ENCODE measurements at places on chromosomes 5 and 9.

DNA sequence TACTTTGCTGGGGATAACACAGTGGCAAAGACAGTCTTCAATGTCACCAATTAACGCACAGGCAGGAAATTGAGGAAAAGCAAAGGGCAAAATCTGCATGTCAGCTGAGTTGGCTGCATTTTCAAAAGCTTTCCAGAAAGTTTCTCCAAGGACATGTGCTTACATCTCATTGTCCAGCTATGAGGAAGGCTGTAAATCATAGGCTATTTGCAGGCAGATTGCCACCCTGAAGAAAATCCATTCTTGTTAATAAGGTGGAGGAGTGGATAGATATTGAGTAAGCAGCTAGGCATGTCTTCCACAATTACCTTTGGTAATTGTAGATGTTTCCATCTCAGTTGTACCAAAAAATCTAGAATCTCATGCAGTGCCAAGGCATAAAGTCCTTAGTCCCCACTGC is 278.0 kb upstream of the NUDT12 start:
- DNase-seq, result no peak

GRCh38 chr5:38115318-38115827 is 143.0 kb upstream of the EGFLAM start:
- no peak for DNase-seq

DNA sequence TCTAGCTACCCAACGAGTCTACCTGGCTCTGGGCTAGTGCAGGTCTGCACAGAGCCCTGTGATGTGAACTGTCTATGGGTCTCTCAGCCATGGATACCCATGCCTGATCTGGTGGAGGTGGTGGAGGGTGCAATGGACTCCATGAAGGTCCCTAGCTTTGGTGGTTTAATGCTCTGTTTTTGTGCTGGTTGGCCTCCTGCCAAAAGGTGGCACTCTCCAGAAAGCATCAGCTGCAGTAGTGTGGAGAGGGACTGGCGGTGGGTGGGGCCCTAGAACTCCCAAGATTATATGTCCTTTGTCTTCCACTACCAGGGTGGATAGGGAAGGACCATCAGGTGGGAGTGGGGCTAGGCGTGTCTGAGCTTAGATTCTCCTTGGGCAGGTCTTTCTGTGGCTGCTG is 290.1 kb downstream of the AGTPBP1 start:
- DNase-seq, result no peak

DNA sequence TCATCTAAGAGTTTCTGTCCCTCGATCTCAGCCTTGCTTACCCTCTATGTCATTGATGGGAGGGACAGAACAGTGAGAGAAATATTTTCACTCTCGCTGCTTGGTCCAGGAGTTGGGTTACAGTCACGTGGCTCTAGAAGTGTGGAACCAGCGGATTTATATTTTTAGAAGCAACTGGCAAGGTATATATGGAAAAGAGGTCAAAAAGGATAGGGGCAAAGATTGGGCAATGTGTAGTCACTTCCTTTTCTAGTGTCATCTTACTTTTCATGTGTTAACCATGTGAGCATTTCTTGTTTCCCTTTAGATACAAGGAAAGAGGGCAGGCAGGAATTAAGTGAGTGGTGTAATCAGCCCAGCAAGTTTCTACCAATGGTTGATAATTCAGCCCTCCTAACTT is 111.5 kb upstream of the ZNF366 start:
- peak; percentile 56 for DNase-seq

- DNase-seq, result peak; percentile 92
Observed at GRCh38 chr9:83472764-83473163, 65.4 kb downstream of the FRMD3 start.

- DNase-seq, result no peak
Observed at GRCh38 chr9:92617951-92618510, 51.9 kb downstream of the IPPK start.

DNA sequence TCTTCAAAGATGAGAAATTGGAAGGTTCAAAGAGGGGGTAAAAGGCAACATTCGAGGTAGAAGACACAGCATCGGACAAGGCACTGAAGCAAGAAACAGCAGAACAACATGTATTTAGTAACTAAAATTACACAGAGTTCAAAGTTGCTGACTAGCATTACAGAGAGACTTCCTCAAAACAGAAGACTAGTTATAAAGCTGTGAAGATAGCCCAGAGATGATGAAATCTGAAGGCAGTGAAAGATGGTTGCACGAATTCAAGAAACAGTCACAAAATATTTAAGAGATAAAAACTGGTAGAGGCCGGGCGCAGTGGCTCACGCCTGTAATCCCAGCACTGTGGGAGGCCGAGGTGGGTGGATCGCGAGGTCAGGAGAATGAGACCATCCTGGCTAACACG is 16.3 kb downstream of the MAPKAP1 start:
- peak; percentile 78 for DNase-seq

- DNase-seq, result no peak
Observed at GRCh38 chr5:77844623-77845323, 68.6 kb upstream of the TBCA start.

- peak; percentile 82 for DNase-seq
Observed at GRCh38 chr9:128420060-128420650, 502 bp upstream of the CERCAM start.

DNA sequence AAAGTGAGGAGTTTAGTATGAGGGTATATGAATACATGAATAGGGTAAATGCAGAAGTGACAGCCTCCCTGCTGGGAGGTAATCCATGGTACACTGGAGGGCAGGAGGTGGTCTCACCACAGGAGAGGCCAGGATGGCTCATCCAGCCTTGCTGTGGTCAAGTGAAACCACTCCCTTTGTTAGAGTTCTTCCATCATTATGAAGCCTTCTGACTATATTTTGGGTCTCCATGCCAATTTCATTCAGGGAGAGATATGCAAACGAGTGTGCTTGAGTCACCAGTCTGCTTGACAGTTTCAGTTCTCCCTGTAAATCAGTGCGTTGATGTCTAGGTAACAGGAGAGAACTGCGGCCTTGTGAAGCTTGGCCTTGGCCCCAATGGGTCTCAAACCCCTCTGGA is 16.4 kb downstream of the PPP3R2 start:
- DNase-seq, result peak; percentile 75

- DNase-seq, result no peak
Observed at GRCh38 chr5:129496864-129497595, 36.9 kb downstream of the ADAMTS19 start.

GRCh38 chr5:168365581-168366081 is 74.2 kb downstream of the WWC1 start:
- no peak for DNase-seq

- no peak for DNase-seq
Observed at GRCh38 chr9:35396560-35397215, 93.2 kb upstream of the RUSC2 start.

GRCh38 chr5:82295144-82295543 is 17.0 kb upstream of the RPS23 start:
- no peak for DNase-seq

GRCh38 chr9:6354072-6354686 is 26.0 kb downstream of the TPD52L3 start:
- DNase-seq, result peak; percentile 49

DNA sequence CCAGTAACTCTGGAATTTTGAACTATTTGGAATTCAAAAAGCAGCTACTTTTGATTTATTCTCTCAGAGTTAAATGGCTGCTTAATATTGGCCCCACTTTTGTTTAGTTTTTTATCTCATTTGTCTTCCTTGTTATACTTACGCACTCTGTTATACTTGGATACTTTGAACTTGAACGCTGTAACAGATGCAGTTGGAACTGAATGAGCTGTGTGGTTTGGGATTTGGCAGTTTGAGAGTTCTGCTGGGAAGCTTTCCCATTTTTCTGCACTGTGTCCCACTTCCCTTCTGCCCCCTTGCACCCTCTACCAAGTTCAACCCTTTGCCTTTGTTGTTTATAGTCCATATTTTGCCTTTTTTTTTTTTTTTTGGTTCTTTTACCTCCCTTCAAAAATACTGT is 3.8 kb downstream of the RHOBTB3 start:
- DNase-seq, result no peak

GRCh38 chr5:74205767-74206578 is 434.6 kb downstream of the ENC1 start:
- DNase-seq, result peak; percentile 34

GRCh38 chr9:89613912-89614892 is 9.4 kb downstream of the GADD45G start:
- peak; percentile 83 for DNase-seq

- DNase-seq, result no peak
Observed at GRCh38 chr5:173507171-173507570, 109.3 kb downstream of the BOD1 start.

DNA sequence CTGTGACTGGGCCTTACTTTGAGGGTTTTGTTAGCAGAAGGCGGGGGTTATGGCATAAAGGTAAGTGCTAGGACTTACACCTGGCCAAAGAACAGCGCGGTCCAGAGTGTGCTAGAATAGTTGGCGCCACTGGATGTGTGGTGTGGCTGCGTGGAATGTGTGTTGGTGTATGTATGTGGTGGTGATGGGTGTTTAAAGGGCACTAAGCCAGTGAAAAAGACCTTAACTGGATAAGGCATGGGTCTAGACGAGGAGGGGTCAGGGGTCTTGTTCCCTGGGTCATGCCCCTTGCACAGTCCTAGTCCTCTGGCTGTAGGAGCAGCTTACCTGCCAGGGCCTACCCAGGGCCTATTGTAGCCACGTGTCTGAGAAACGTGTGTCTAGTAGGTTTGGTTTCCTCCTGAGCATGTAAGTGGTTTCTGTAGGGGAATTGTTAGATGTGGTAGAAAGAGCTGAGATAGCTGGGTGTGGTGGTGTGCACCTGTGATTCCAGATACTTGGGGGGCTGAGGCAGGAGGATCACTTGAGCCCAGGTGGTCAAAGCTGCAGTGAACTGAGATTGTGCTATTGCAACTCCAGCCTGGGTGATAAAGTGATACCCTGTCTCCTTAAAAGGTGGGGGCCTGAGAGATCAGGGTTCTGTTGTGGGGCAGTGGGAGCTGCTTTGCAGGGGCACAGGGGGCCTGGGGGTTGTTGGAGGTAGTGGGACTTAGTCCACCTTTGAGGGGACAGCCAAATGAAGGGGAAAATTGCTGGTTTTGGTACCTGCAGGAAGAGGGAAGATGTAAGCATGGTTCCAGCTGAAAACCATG is 55.2 kb downstream of the HSPA4 start:
- no peak for DNase-seq

- DNase-seq, result no peak
Observed at GRCh38 chr5:110269478-110270142, 456.9 kb downstream of the TMEM232 start.

GRCh38 chr9:23674016-23674585 is 151.9 kb downstream of the ELAVL2 start:
- DNase-seq, result no peak

DNA sequence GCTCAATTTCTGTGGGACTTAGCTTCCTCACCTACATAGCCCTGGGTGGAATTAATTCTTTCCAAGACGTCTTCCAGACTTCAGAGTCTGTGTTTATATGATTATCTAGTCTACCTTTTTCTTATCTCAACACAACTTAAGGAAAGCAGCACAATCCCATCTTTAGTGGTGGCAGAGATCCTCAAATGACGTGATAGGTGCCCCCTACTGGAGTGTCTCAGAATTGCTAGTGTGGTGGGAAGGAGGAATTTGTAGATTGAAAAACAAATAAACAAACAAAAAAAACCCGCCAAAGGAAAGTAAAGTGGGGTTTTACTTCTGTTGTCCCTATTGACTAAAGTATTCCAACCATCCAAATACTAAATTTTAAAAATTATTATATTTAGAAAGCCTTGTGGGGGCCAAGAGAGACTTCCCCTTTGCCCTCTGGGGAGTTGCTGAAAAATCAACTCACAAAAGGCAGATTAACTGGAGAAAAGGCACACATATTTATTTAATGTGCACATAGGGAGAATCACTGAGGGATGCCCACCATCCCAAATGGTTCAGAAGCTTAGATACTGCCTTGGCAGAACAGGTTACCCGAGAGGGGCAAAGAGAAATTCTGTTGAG is 283.3 kb downstream of the TMEM167A start:
- DNase-seq, result no peak

- DNase-seq, result no peak
Observed at GRCh38 chr9:136219276-136219675, 14.3 kb upstream of the LHX3 start.

- DNase-seq, result peak; percentile 45
Observed at GRCh38 chr5:14250084-14250695, 107.0 kb downstream of the TRIO start.

- peak; percentile 44 for DNase-seq
Observed at GRCh38 chr5:125408448-125409233, 662.2 kb upstream of the ZNF608 start.

GRCh38 chr5:76606701-76607100 is 16.5 kb downstream of the F2RL2 start:
- no peak for DNase-seq

GRCh38 chr9:68747043-68747533 is 42.0 kb downstream of the PIP5K1B start:
- DNase-seq, result no peak

DNA sequence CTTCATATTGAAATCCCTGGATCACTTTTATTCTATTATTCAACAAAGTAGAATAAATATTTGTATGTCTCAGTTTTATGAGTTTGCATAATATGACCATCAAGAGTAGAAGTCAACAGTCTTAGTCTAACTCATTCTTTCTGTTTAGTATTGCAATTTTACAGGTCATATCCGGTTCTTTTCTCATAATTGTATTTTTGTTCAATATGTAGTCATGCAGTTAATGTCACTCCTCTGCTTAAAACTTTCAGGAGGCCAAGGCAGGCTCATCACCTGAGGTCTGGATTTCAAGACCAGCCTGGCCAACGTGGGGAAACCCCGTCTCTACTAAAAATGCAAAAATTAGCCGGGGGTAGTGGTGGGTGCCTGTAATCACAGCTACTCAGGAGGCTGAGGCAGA is 148.4 kb upstream of the TRPM3 start:
- DNase-seq, result no peak

GRCh38 chr9:33289936-33290246 is 425 bp upstream of the NFX1 start:
- no peak for DNase-seq

DNA sequence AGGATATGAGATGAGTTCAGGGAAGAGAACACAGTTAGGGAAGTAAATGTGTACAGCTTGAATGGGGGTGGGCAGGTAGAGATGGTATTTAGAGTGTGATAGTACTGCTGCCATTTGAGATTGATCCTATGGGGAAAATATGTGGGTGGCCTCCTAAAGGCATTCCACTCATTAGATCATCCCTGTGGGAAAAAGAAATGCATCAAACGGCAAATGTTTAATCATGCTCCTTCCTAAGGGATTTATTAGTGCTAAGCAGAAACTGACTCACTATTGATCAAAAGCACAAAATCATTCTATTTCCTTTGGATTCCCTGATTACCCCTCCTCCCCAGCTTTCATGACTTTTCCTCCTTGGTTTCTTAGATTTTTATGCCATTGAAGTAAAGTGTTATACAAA is 36.4 kb upstream of the SMC5 start:
- no peak for DNase-seq

Data from inflammatory macrophage treated with lipopolysaccharide for 4 hours (primary cell).